ENCODE measurements at places on chromosomes 5 and 9. TPM values are rescaled to one million over a fixed set of nuclear protein-coding genes. Genes with fewer than 3 reads are reported as not detected.

PCDHA9 gene
- polyA plus RNA-seq: 0.57 TPM

NRARP gene
- polyA plus RNA-seq: 18.7 TPM

PSAT1 gene
- polyA plus RNA-seq: 85.7 TPM

FOXD4L3 gene
- polyA plus RNA-seq: not detected

ARAP3 gene
- polyA plus RNA-seq: 8.6 TPM

HTR1A gene
- polyA plus RNA-seq: not detected

DRD1 gene
- polyA plus RNA-seq: 0.25 TPM

NUTM2F gene
- 0.29 TPM for polyA plus RNA-seq

SHLD3 gene
- 2.1 TPM for polyA plus RNA-seq

TAF11L5 gene
- not detected for polyA plus RNA-seq

CNTNAP3B gene
- polyA plus RNA-seq: 1.1 TPM

CCIN gene
- 0.23 TPM for polyA plus RNA-seq

CCL28 gene
- 0.80 TPM for polyA plus RNA-seq

Measured in hepatocyte (in vitro differentiated cells).